ENCODE measurements at places on chromosomes 2 and 18.

- DNase-seq: no peak
Observed at GRCh38 chr2:51158251-51158650, 126.3 kb upstream of the NRXN1 start.

GRCh38 chr2:112643488-112643887, 2.3 kb upstream of the SLC20A1 start:
- DNase-seq: no peak

DNA sequence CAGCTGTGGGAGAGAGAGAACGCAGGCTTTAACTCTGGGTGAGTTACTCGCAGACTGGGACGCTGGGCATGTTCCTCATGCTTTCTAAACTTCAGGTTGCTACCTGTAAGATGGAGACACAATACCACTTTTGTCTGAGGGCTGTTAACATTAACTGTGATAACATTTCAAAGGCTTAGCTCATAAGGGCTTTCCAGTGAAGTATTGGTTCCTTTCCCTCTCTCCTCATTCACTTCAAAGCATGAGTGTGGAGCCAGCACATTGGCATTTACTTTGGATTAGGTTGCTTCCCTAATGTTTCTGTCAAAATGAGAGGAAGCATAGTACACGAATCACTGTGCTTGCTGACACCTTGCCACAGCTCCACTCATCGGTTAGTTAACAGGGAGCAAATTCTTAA, 30.2 kb downstream of the INSIG2 start:
- no peak for DNase-seq

DNA sequence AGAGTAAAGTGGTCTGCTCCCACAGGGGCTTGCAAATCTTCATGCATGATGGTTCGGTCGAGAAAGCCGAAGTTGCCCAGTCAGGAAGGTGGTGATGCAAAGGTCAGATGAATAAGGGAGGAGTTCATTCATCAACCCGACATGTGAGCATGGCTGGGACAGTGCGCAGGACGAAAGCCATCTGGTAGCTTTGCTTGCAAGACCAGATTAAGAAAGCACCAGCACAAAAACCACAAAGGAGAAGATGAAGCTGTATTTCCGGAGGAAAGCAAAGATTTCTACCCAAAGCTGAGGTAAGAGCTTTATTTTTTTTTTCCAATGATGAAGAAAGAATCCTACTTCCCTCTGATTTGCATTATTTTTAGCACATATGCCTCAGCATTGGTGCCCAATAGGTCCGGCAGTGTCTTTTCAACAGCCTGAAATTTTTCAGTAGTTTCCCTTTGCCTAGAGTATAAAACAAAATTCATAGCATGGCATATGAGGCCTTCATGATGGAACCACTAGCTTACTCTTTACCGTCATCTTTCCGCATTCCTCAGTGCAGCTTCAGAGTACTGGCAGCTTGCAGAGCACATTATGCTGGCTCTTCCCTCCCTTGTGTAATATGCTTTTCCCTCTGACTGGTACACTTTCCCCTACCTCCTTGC, 112.0 kb upstream of the THOC1 start:
- DNase-seq: no peak

- no peak for DNase-seq
Observed at GRCh38 chr2:128354726-128355470, 36.2 kb upstream of the HS6ST1 start.

GRCh38 chr2:170651624-170652325, 63.4 kb upstream of the SP5 start:
- no peak for DNase-seq

- no peak for DNase-seq
Observed at GRCh38 chr2:240902615-240903041, 3.5 kb upstream of the CROCC2 start.

DNA sequence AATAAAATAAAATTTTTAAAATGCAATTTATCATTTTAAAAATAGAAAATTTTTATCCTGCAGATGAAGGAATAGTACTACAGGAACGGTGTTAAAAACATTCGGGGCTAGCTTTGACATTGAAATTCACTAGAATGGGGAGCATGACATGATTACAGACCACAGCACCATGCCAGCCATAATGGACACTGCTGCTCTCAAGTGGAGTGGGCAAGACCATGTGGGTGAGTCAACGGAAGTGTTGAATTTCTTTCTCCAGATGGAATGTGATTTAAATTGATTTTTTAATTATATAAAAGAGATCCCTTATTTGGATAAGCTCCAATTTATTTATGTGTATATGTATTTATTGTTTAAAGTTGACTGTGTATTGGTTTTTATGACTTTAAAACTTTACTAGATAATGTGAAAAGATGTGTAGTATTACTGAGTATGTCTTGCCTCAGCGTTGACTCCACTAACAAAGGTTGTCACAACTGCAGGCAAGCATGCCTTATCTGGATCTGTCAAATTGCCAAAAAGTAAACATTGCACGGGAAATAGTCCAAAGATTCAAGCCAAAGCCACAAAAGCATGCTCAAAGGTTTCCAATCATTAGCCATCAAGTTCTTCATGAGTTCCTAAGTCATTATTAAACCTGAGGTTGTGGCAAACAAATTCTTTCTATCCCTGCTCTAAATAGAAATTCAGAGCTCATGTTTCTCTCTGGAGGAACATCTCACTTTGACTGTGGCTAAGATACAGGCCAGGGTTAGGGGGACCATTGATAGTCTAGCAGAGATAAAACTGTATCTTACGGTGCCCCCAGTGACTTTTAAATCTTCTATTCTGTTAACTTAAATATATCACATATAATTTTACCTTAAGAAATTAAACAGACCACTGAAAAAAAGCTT, 536.9 kb downstream of the TMX3 start:
- DNase-seq: peak; percentile 54

- no peak for DNase-seq
Observed at GRCh38 chr2:73259704-73260337, 24.5 kb downstream of the FBXO41 start.

DNA sequence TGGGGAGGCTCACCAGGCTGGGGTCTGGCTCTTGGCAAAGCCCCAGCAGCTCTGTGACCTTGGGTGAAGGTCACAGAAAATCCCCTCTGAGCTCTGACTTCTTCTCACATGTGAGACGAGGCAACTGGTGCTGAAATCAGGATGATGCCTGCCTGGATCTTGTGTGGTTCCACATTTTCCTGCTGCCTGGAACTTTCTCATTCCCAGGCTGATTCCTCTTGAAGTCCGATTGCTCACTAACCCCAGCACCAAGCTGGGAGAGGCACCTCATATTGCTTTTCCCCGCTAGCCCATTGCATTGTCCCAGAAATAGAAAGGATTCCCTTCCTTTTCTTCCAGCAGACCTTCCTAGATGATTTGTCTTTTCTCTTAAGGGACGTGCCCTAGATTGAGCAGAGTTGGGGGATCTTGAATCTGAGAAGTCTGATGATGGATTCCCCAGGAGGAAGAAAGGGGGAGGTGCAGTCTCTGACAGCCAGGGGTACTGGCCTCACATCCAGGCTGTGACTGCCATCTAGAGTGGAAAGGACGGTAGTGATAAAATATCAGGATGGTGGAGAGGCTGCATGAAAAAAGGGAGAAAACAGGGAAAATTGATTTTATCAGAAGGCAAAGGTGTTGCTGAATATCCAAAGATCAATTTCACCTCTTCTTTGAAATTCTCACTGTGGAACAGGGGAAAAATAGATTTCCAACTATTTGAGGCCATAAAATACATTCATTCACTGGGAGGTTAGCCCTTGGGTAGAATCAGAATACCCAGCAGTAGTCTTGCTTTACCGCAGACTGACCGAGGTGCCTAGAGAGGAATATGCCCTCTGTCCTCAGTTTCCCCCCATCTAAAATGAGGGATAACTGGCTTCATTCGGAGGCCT, 96.3 kb downstream of the FAM210A start:
- no peak for DNase-seq

DNA sequence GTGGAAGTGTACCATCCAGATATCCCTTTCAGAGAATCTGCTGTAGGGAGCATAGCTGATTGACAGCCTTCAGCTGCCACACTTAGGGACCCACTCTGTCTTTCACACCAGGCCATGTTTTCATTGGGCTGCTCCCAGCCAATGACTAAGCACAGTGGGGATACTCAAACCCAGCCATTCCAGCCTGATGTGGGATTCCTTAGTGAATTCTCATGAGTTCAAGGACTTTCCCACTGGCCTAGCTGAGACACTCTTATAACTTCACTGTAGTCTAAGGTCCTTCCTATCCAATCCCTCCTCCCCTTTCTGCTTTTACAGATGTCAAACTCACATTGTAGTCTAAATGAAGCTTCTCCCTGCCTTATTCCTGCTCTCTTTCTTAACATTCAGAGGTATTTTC, 201.2 kb downstream of the PIK3C3 start:
- DNase-seq: no peak

- DNase-seq: no peak
Observed at GRCh38 chr2:96264086-96264485, 1.7 kb downstream of the TMEM127 start.

DNA sequence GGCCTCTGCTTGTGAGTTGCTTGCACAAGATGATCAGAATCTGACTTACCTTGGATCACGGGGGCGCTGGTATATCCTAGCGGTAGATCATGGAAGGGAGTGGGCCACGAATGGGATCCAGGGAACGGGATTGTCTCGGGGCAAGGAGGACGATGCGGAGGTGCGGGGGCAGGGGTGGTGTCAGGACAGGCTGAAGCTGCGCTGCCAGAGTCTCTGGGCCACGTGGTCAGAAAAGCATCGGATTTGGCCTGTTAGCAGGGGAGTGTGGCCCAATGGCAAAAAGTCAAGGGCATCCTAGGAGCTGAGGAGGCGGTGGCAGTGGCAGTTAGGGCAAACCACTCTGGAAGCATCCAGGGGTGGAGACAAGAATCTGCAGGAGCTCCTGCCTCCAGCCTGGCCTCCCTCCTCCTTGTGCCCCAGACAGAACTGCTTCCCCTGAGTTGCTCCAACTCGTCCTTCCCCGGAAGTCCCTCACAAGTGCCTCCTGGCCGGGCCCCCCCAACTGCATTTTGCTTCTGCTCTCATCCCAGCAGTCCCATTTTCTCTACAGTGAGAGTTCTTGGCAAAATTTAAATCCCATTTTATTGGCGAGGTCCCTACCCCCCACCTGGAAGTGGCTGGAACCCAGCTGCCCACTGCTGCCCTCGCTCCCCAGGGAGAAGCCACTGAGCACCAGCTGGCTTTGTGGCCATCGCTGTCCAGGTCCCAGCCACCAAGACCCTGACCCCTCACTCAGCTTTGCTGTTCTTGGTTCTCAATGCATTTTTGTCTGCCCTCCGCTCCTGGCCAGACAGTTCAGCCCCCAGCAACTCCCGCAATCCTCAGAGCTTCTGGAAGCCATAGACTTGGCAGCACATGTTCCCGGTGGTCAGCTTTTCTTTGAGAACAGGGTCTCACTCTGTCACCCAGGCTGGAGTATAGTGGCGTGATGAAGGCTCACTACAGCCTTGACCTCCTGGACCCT, 5.6 kb upstream of the CCDC74B start:
- no peak for DNase-seq

- no peak for DNase-seq
Observed at GRCh38 chr2:45433363-45433762, 177.7 kb downstream of the SRBD1 start.

- DNase-seq: peak; percentile 99
Observed at GRCh38 chr2:215982465-215982875, 30.9 kb downstream of the MREG start.

- DNase-seq: no peak
Observed at GRCh38 chr2:128300151-128301020, 18.3 kb downstream of the HS6ST1 start.

DNA sequence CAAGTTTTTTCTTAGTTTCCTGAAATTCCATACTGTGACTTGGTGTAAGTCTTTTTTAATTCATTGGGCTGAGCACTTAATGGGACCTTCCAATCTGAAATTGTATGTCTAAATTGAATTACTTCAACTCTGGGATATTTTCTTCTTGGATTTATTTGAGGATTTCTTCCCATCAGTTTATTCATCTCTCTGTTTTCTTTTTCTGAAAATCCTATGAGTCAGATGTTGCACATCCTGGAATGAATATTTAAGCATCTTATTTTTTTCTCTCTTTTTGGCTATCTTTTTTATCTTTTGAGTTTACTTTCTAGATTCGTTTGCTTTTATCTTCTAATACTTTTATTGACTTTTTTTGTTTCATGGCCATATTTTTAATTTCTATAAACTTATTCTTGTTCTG, 55.4 kb upstream of the ACYP2 start:
- DNase-seq: no peak

DNA sequence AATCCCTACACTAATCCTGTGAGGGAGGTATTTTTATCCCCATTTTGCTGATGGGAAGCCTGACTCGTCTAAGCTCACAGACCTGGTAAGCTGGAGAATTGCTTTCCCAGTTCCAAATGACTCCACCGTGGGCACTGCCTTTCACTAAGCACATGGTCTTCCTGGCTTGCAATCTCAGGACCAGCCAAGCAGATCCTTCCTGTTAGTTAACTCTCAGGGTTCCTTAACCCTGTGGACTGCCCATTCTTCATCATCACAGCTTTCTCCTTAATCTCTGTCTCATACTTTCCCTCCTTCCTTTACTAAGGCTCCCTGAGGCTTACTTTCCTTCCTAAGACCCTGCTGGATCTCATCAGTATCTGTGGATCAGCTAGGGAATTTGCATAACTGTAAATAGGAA, 122.2 kb upstream of the ZEB2 start:
- DNase-seq: no peak

- no peak for DNase-seq
Observed at GRCh38 chr2:80257450-80257849, 47.1 kb downstream of the LRRTM1 start.

GRCh38 chr2:235849489-235849888, 318.7 kb downstream of the GBX2 start:
- DNase-seq: no peak

DNA sequence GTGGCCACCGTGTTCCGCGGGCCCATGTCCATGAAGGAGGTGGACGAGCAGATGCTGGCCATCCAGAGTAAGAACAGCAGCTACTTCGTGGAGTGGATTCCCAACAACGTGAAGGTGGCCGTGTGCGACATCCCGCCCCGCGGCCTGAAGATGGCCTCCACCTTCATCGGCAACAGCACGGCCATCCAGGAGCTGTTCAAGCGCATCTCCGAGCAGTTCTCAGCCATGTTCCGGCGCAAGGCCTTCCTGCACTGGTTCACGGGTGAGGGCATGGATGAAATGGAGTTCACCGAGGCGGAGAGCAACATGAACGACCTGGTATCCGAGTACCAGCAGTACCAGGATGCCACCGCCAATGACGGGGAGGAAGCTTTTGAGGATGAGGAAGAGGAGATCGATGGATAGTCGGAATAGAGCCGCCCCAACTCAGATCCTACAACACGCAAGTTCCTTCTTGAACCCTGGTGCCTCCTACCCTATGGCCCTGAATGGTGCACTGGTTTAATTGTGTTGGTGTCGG, 17.7 kb downstream of the TUBB6 start:
- DNase-seq: no peak

GRCh38 chr2:174522553-174522952, 35.7 kb upstream of the GPR155 start:
- no peak for DNase-seq

GRCh38 chr2:233974530-233975071, 57.4 kb downstream of the TRPM8 start:
- peak; percentile 84 for DNase-seq
